Erythroblast (primary cell): ENCODE measurements at places on chromosomes 4 and X.

DNA sequence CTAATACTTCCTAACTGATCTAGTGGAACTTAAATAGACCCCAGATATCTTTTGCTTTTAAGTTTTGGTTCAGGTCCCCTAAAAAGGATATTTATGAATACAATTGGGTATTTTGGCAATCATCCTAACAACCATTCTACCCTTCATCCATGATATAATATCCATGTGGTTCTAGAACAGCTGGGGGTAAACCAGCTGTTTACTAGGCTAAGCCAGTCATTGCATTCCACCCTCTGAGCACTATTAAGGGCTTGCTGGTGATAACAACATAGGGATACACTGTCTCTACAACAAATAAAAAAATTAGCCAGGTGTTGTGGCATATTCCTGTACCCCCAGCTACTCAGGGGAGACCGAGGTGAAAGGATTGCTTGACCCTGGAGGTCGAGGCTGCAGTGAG lies 54.8 kb upstream of the MAPK10 start:
- DNase-seq, result no peak

DNA sequence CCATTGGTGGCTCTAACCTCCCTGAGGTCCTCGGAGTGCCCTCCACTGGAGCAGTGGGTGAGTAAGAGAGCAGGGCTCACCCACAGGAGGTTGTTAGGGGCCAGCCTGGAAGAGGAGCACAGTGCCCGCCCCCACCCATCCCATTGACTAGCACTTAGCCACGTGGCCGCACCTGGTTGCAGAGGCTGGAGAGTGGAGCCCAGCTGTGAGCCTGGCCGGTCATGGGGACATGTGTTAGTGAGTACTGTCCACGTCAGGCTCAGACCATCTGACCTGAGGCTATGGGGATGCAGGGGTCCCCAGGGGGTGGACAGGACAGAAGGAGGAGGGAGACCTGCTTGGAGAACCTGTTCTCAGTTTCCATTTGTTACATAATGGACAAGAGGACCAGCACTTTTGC lies 1.4 kb upstream of the MAN2B2 start:
- no peak for DNase-seq

- no peak for DNase-seq
Observed at GRCh38 chr4:41632481-41633073, 94.6 kb downstream of the LIMCH1 start.

- peak; percentile 0 for DNase-seq
Observed at GRCh38 chrX:150871341-150871811, 27.1 kb downstream of the CD99L2 start.

GRCh38 chr4:126784966-126785580 lies 847.7 kb upstream of the INTU start:
- DNase-seq, result no peak

DNA sequence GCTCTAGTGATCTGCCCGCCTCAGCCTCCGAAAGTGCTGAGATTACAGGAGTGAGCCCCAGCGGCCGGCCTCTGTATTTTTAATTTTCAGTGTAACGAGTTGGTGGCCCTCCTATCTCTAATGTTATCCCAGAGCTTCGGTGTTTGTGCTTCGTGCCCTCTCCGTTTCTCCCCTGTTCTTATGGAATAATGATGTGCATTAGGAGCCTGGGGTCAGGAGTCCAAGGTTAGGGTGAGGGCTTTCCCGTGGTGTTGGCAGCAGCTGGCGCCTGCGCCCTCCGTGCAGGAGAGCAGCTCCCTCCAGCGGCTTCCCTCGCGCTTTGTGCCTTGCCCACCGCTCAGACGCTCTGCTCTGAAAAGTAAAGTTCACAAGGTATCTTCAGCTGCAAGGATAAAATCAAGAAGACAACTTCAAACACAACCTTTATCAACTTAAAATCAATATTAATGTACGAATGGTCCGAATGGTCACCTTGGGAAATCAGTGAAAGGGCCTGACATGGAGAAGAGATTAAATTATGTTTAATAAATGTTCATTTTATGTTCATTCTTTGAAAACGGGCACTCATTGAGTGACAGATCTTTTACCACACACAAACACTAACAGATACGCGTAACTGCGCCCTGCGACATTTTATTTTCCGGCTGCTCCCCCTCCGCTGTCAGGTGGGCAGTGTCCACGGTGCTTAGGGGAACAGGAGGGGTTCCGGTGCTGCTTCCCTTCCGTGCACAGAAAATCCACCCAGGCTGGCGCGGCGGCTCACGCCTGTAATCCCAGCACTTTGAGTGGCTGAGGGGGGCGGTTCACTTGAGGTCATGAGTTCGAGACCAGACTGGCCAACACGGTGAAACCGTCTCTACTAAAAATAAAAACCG lies 62.4 kb downstream of the TRAPPC11 start:
- DNase-seq, result peak; percentile 73

DNA sequence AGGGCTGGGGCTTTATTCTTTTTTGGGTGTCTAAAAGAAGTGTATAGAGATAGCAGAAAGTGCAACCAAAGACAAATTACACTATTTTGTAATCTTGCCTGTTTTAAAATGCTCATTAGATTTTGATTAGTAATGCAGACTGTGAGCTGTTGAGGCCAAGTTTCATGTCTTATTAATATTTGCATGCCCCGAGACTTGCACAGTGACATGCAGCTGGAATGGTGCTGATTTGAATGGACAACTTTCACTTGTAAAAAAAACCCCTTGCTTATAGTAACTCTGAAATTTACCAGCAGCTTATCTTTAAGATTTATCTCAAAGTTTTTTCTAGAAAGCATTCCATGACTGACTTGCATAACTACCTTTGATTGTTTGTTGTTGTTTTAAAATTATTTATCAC lies 835.1 kb upstream of the IGFBP7 start:
- no peak for DNase-seq

DNA sequence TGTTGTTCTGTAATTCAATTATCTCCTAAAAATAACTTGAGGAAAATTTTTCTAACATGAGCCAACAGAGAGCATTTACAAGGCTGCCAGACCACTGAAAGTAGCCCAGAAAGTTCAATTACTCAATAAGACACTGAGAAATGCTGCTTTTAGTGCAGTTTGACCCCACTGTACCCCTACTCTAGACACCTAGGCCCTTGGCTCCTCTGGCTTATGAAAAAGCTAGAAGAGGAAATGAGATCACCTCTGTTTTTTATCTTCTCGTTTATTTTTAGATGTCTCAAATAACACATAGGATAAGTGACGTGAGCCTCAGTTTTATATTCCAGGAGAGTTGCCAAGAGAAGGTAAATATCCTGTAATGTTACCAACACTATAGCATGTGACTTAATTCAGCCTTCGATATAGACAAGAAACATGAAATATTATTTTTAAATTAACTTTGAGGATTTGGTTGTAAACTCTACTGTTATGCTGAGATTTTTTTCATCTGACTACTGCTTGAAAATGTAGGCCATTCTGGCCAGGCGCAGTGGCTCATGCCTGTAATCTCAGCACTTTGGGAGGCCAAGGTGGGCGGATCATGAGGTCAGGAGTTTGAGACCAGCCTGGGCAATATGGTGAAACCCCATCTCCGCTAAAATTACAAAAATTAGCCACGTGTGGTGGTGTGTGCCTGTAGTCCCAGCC lies 24.4 kb downstream of the TNIP3 start:
- no peak for DNase-seq

DNA sequence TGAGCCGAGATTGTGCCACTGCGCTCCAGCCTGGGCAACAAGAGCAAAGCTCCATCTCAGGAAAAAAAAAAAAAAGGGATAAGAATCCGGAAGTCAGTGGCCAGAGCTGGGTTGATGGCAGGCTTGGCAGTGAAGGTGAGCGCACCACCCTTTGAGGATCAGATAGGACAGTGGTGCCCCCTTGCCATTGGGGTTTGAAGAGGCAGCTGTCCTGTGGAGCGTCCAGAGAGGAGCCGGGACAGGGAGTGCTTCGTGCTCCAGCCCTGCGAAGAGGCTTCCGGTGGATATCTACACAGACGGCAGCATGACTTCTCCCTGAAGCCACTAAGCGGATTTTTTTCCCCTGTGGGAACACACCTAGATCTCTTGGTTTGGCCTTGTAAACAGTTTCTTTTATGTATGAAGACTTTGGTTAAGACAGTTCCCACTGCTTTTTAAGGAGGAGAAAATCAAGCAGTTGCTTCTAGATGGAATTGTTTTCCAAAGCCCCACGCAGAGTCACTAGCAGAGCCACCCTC lies 6.5 kb downstream of the TBC1D14 start:
- DNase-seq, result no peak

DNA sequence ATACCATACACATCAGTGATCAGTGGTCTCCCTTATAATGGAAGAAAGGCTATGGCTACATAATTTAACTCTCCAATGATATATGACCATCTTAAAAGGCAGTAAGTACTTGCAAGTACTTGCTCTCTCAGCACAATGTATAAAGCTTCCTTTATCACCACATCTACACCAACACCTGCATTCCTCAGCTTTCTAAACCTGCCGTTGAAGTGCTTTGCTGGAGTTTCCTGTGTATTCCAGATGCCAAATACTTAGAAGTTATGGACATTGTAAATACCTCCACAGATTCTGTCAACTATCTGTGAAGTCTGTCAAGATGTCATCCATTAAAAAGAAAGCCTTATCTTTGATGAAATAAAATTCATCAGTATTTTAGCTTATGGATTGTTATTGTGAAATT lies 335.0 kb upstream of the GALNTL6 start:
- DNase-seq, result no peak

GRCh38 chrX:19805046-19805690 lies 82.2 kb downstream of the SH3KBP1 start:
- no peak for DNase-seq
